ENCODE measurements at places on chromosomes 6 and 20. TPM values are rescaled to one million over a fixed set of nuclear protein-coding genes. Genes with fewer than 3 reads are reported as not detected.

The CDH4 gene
- total RNA-seq: 0.26 TPM

The PRKN gene
- total RNA-seq: 12.1 TPM

The VIP gene
- 0.39 TPM for total RNA-seq

The CGA gene
- not detected for total RNA-seq

The CST1 gene
- total RNA-seq: not detected

Measured in ureter (tissue), 1 donor.